OCI-LY7 (cell line): ENCODE measurements at places on chromosomes 5 and 9. TPM values are rescaled to one million over a fixed set of nuclear protein-coding genes. Genes with fewer than 3 reads are reported as not detected.

DNA sequence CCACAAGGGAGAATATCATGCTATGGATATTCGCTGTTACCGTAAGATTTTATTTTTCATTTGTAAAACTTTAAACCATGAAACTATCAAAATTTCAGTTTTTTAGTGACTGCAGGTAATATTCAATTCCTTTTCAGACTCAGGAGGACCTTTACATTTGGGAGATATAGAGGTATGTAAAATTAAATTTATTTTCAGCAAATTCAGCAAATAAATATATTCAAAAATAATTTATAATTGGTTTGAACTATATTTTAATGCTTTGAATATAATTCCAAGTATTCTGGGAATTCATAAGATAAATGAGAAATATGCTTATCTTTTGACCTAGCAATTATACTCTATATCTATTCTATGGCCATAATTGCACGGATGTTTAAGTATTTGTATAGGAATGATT, 7.6 kb downstream of the RFESD start:
- no peak for DNase-seq

GRCh38 chr5:172160506-172160905, 27.5 kb downstream of the STK10 start:
- no peak for DNase-seq

DNA sequence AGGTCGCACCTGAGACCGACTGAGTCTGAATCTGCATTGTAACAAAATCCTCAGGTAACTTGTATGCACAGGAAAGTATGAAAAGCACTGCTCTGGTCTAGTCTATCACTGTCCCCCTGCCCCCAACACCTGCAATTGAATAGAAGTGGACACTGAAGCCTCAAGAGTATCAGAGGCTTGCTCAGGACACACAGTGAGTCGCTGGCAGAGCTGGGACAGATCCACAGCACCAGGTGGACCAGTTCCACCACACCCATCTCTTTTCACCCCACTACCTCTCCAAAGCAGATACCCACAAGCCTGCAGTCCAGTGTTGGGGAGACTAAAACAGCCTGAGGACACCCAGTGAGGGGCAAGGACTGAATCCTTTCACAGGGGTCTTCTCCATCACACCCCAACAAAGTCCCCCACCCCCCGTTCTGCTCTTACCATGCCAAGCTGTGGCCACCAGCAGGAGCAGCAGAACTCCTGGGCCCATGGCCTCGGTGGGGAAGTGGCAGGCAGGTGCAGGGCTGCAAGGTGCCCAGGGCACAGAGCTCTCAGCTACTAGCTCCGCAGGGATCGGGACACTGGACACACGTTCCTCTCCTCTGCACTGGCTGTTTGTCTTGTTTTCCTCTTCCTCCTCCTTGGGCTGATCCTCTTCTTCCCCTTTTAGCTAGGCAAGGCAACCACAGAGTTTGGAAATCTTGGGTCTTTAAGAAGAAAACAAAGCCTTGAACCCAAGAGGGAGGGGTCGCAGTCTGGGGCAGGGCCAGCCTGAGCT, at the start of gene CSF1R:
Gene CSF1R, minus strand, starts transcription at position 605 of the 766 bp plus-strand sequence. Its CDS starts 127 bp downstream, at position 478.
- no peak for DNase-seq

DNA sequence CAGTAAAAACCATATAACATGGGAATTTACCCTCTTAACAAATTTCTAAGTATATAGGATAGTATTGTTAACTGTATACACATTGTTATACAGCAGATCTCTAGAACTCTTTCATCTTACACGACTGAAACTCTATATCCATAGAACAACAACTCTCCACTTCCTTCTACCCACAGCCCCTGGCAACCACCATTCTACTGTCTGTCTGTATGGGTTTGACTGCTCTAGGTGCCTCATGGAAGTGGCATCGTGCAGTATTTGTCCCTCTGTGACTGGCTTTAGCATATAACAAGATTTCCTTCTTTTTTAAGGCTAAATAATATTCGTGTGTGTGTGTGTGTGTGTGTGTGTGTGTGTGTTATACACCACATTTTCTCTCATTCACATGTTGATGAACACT, 100.7 kb downstream of the ZNF462 start:
- no peak for DNase-seq

GRCh38 chr5:79590396-79590999, 21.7 kb upstream of the TENT2 start:
- DNase-seq, result no peak

- DNase-seq, result no peak
These were observed 91.5 kb downstream of the LMNB1 start for GRCh38 chr5:126868338-126869004.

GRCh38 chr9:631596-631995, 209.9 kb upstream of the DMRT1 start:
- DNase-seq, result no peak

- DNase-seq, result no peak
These were observed 22.6 kb upstream of the HSPA9 start for GRCh38 chr5:138597661-138598400.

- DNase-seq, result peak; percentile 54
These were observed 906 bp downstream of the SLC25A51 start for GRCh38 chr9:37902796-37903646.

DNA sequence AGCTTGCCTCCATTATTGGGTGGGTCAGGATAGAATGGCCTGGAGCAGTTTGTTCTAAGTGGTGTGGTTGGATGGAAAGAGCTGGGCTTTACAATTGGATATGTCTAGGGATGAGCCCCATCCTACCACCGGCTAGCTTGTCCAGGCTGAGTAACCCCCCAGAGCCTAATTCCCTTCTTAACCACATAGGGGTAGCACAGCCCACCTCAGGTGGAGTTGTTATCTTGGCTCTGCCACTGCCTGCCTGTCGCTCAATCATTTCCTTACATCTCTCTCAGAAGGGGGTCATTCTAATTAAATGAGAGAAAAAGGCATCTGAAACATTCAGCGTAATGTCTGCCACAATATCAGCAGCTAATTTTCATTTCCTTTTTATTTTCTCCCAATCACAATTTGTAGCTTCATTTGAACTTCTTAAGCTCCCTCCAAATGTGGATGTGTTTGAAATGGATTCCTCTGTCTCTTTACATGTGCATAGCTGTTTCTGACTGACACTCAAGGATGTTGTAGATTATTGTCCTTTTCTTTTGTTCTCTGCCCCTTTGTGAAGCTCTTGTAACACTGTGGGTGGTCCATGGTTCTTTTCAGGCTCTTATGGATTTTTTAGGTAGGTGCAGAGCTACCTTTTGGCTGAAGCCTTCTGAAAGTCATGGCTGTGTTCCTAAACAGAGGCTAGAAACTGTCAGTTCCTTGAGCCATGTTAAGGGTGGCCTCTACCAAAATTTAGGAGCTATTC, 383.1 kb upstream of the KLF4 start:
- no peak for DNase-seq

GRCh38 chr9:36416890-36417289, 16.8 kb upstream of the RNF38 start:
- no peak for DNase-seq

GRCh38 chr9:19161257-19162025, 34.1 kb upstream of the PLIN2 start:
- DNase-seq, result no peak

DNA sequence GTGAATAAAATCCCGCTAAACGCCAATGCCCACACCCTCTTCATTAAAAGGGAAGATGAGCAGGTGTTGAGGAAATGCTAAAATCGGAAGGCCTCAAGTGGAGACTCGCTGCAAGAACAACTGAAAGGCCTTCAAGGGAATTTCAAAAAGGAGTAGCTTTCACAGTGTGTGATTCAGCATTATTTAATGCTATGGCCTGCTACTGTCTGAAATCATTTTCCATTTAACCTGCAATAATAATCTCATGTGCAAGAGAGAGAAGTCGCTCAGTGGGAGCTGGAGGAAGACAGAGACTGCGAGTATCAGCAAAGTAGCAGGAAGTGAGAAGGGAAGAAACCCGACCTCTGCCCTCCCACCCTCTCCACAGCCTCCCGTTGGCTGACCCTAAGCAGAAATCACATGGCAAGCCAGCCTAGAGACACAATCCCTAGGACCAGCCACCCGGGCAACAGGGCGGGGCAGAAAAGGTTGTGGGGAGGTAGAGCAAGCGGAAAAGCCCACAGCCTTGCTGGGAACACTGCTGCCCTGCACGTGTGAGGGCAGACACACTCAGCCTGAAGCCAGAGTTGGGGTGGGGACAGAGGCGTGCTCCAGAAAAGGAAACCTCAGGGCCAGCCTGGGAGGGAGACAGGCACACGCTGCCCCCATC, 39.9 kb upstream of the CTSL start:
- no peak for DNase-seq

DNA sequence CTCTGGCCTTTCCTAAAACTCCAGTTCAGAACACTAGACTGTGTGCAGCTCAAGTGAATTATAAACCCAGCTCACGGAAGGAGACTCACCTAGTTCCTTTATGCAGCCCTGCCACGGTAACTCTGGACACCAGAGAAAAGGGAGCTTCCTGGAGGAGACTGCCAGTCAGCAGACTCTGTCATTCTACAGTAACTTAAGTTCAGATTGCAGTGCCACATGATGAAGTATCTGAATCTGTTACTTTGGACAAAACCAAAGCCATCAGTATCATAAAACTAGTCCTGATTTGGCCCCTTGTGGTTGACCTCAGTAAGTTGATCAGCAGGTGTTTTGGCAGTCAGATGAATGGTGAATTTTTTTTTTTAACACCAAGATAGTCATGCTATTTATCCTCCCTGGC, 2.7 kb downstream of the MTRR start:
- DNase-seq, result peak; percentile 55

GRCh38 chr9:100027543-100027942, 71.3 kb downstream of the ERP44 start:
- no peak for DNase-seq

DNA sequence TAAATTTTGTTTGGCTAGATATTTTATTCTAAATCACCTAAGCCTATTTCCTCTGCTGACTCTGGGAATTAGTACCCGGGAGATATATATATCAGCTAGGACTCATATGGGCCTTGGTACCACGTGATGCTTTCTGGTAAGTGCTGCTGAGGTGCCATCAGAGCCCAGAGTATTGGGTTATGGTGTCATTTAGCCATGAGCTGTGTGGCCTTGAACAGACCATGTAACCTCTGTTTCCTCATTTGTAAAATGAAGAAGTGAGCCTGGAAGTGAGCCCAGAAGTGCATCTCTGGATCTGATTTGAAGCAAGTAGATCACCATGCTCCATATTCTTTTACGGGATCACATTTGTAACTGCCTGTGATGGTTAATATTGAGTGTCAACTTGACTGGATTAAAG, 126.1 kb downstream of the GPBP1 start:
- DNase-seq, result no peak

GRCh38 chr5:62093976-62094375, 212.0 kb upstream of the KIF2A start:
- DNase-seq, result no peak

DNA sequence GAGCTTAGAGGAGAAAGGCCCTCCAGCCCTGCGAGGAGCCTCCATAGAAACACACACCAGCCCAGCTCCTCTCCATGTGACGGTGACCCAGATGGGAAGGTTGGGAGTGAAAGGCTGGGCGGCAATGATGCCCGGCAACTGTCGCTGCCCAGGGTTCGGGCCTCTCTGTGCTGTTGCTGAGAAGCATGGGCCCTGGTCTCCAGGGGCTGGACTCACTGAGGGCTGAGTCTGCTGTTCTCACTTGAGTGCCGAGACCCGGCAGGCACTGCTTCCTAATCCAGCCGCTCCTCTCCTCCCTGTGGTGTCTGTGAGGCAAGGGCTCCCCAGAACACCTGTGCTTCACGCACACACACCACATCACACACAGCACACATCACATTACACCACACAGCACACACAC, 493.6 kb downstream of the GADD45G start:
- no peak for DNase-seq

Gene SH2D3C
- 39.1 and 45.7 TPM in 2 replicates for total RNA-seq

Gene PCDHB2
- total RNA-seq, result not detected in 2 replicates

Gene SURF1
- 34.2 and 38.9 TPM in 2 replicates for total RNA-seq

Gene CCDC183
- total RNA-seq, result 0.44 and 0.88 TPM in 2 replicates

Gene KLHL3
- 5.2 and 6.2 TPM in 2 replicates for total RNA-seq

Gene NEURL1B
- total RNA-seq, result 0.30 and 0.32 TPM in 2 replicates

Gene SYNPO
- total RNA-seq, result 0.08 and 0.15 TPM in 2 replicates
